Smooth muscle cell of the brain vasculature (primary cell): ENCODE measurements at places on chromosomes 6 and 20.

GRCh38 chr6:37308069-37308815 is 45.5 kb upstream of the RNF8 start:
- DNase-seq, result no peak

GRCh38 chr20:25865715-25866656 is 169.3 kb upstream of the ZNF337 start:
- no peak for DNase-seq

DNA sequence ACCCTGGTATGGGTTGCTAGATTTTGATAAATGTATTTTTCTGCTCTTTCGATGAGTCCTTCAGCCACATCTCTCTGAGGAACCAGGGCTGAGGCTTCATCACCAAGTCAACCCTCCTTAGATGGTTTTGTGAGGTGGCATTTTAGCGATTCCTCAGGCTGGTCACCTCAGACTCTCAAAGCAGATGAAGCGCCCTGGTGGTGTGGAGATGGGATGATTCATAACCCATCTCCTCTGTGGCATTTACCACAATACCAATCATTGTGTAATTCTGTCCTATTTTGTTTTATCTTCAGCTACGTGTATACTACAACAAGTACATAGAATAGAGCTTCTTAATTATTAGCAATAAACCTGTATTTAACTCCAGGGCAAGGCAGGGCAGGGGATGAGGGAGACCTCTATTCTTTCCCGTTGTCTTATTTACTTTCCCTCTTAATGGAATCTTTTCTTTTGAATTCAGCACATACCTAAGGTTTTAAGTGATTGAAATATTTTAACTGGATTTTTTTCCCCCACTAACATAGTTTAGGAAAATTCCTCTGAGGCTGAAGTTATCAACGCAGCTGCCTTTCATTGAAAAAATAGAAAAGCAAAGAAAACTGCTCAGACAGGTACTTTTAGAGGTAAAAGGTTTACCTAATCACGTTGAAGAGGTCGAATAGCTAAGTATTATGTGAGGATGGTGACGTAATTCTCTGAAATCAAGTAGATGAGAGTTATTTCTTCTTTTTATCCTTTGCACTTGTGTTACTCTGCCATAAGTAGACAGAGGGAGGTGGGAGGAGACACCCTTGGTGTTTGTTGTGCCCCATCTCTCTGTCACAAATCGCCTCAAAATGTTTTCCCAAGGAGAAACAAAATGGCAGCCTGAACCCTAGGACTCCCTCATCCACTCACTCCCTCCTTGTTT is 57.4 kb upstream of the EDN3 start:
- DNase-seq, result no peak

DNA sequence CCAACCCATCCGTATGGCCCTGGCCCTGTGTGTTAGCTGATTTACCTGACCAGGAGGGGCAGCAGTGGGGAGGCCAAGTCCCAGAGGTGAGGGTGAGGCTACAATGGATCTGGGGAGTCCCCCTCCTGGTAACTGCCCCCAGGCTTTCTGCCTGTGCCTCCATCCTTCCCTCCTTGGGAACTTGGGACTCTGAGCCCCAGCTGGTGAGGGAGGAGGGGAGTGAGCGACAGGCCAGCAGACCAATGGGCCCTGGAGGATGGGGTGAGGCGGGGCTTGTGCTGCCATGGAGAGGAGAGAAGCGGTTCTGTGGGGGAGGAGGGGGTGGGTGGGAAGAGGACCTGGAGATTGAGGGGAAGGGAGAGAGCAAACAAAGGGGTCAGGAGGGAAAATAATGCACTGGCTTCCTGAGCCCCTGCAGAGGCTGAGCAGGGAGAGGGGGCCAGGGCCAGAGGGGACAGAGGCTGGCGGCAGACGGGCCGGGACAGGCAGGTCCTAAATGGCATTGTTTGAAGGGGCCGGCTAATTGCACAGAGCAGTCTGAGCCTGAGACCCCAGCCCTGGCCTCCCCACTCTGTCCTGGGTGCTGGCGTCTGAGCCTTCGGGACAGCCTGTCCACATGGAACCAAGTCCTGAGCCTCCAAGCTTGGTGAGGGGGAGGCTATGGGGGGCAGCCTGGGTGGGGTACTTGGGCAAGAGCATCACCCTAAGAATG is 17.5 kb downstream of the DNMT3B start:
- DNase-seq, result no peak

GRCh38 chr20:21326700-21327099 is 23.6 kb downstream of the XRN2 start:
- no peak for DNase-seq

DNA sequence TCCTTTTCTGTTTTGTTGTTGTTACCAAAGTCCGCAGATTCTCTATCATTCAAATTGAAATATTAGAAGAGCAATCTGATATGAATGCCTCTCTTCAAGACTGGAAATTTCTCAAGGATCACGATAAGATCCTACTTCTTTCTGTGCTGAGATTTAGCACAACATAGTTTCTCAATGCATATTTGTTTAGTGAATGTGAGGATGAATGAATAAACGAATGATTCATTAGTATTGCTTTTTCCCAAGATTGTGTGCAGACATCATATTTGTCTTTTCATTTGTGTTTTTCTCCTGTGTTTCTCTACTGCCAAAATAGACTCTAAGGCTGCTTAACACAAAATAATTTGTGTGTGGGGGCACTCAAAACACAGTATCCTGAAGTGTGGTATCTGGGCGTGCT is 862.7 kb upstream of the MAP3K7 start:
- DNase-seq, result no peak

- DNase-seq, result no peak
Observed at GRCh38 chr6:70557998-70558397, 8.7 kb upstream of the SDHAF4 start.

DNA sequence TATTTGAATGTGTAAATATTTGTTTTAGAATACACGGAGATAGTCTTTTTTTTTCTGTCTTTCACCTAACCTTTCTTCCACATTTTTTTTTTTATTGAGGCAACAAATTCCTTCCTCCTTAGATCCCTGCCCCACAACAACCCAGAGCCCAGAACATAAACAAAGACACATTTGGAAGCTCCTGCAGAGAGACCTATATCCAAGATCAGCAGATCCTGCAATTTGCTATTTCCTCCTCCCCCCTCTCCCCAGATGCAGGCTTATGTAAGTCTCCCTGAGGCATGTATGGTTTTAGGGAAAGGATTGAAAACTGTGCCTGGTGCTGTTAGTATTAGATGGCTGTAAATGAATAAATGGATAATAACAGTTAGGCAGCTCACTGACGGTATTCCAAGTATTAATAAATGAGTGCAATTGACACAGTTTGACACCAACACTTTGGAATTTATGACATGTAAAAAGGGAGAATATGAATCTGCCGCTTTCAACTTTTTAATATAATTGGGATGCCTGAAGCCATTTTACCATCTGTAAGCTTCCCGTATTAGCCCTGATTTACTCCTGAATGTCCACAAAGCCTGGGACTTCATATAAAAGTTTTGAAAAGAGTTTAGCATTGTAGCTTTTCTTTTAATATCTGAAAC is 608.3 kb upstream of the CITED2 start:
- DNase-seq, result peak; percentile 83

- no peak for DNase-seq
Observed at GRCh38 chr6:136524339-136524935, 25.8 kb downstream of the MAP7 start.

GRCh38 chr6:47170617-47170947 is 128.4 kb upstream of the ADGRF1 start:
- DNase-seq, result no peak

GRCh38 chr6:122726649-122727048 is 52.9 kb upstream of the FABP7 start:
- no peak for DNase-seq

GRCh38 chr6:147508866-147509608 is 547 bp downstream of the SAMD5 start:
- DNase-seq, result no peak

DNA sequence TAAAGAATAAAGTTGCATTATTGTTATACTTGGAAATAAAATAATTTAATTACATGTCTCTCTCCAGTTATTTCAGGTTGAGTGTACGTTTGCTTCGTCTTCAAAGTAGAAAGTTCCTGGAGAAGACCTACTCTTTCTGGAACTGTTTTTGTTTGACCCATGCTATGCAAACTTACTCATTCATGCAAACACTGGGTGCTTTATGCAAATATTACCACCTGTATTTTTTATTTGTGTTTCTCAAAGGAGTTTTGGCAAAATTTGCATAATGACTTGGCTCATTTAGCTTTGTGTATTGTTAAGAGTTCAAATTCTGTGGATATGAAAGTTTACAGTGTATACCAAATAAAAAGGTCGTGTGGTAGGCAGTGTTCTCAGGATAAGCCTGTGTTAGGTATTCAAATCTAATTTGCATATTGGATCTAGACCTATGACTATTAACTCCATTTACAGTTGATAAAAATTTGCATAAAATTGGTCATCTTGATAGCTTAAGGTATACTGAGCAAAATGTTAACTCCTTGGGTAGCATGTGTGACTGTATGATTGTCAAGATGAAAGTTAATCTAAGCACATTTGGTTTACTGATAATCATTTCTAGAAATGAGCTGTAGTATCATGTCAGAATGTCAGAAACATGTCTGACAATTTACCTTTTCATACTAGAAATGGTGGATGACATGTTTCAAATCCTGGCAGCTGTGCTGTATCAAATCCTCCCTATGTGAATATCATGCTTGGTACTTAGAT is 65.2 kb downstream of the CDKAL1 start:
- no peak for DNase-seq

DNA sequence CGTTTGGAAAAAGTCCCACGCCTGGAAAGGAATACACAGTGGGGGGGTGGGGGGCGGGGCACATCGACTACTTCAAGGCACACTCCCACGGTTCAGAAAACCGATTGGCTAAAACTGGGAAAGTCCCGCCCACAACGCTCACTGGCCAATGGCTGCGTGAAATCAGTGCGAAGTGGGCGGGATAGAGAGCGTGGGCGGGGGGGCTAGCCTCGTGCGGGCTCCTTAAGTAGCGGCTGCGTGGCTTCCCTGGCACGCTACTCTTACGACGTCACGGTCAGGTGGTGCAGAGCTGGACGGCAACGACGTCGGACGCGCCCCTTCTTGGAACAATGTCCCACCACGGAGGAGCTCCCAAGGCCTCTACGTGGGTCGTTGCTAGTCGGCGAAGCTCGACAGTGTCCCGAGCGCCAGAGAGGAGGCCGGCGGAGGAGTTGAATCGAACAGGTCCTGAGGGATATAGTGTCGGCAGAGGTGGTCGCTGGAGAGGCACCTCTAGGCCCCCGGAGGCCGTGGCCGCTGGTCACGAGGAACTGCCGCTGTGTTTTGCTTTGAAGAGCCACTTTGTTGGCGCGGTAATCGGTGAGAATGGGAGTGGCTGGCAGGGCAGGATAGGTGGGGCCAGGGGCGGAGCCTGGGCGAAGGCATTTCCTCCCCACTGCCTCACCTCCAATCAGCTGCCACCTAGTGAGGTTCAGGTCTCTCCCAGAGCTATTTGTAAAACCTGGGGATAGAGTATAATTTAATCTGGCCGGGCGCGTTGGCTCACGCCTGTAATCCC is at the start of gene DDX43:
Gene DDX43 (plus strand): TSS at position 252 of the 778 bp plus-strand sequence. CDS start 78 bp downstream, at position 330.
- no peak for DNase-seq

DNA sequence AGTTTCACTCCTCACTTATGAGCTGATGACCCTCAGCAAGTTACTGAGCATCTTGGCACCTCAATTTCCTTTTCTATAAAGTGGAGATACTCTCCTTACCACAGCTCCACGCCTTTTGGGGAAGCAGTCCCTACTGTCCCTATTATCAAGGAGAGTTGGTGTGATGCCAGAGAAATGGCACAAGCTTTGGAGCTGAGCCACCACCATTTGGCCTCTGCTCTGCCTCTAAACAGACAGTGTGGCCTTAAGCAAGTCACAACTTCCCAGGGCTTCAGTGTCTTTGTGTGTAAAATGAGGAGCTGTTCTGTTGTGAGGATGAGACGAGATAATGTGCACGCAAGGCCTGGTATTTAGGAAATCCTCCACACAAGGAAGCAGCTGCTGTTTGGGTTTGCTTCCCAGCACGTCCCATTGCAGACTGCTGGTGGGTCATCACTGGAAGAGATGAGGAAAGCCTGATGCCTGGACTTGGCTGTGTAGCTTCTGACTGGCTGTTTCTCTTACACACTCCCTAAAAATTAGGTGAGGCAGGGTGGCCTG is 18.5 kb downstream of the NSFL1C start:
- no peak for DNase-seq
